ENCODE measurements at places on chromosomes 5 and 9.

DNA sequence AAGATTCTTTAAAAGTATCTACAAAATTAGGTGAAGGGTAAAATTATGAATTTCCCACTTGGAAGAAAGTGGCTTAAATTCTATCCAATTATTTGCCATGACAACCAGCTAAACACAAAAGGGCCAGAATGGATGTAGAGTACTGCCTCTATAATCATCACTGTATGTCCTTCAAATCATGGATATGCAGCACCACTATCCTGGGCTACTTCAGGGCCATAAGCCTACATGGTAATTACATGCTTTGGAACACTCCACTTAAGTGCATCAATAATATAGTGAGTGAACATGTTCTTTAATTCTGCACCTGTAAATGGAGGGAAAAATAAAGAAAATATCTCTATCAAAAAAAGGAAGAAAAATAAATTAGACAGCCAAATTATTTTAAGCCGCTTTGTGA is 575.2 kb downstream of the ISL1 start:
- DNase-seq: no peak

DNA sequence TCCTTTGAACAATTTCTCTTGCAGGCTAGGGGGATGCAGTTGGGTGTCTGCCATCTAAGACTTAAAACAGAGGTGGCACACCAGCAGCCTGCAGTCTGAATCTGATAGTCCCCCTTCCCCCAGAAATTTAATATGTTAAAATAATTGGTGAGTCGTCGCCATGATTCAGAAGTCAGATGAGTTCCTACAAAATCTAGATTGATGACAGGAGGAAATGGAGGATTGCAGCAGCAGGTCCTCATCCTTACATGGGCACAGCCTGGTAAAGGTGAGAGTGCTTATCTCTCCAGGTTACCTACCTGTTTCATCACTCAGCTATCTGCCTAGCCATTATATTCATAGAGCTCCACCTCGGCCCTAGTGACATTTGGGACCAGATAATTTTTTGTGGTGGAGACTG is 112.3 kb downstream of the PCSK1 start:
- no peak for DNase-seq

DNA sequence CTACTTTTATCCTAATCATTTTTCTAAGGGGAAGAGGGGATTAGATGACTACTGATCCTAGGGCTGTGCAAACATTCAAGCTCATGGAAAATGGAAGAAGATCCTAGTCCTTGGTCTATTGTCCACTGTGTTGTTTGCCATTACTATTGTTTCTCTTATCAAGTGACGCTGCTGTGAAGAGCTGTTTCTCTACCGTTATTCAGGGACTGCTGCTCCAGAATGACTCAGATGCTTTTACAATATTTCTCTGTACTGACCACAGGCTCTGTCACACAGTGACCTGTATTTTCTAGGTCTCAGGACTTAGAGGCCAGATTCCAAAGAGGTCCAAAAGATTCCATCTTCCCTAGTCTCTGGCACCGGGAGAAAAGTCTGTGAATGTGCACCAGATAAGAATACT is 159.5 kb upstream of the CHD1 start:
- no peak for DNase-seq

GRCh38 chr5:179964015-179964414 is 56.3 kb upstream of the TBC1D9B start:
- DNase-seq: no peak

- DNase-seq: no peak
These were observed 343.2 kb upstream of the DAP start for GRCh38 chr5:11104210-11104609.

GRCh38 chr5:151680944-151681427 is 5.7 kb downstream of the SPARC start:
- no peak for DNase-seq

DNA sequence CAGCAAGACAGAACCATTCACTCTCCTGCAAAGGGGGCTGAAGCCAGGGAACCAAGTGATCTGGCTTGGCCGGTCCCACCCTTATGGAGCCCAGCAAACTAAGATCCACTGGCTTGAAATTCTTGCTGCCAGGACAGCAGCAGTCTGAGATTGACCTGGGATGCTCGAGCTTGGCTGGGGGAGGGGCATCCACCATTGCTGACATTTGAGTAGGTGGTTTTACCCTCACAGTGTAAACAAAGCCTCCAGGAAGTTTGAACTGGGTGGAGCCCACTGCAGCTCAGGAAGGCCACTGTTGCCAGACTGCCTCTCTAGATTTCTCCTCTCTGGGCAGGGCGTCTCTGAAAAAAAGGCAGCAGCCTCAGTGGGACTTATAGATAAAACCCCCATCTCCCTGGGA is 60.5 kb downstream of the TNFSF8 start:
- DNase-seq: no peak

DNA sequence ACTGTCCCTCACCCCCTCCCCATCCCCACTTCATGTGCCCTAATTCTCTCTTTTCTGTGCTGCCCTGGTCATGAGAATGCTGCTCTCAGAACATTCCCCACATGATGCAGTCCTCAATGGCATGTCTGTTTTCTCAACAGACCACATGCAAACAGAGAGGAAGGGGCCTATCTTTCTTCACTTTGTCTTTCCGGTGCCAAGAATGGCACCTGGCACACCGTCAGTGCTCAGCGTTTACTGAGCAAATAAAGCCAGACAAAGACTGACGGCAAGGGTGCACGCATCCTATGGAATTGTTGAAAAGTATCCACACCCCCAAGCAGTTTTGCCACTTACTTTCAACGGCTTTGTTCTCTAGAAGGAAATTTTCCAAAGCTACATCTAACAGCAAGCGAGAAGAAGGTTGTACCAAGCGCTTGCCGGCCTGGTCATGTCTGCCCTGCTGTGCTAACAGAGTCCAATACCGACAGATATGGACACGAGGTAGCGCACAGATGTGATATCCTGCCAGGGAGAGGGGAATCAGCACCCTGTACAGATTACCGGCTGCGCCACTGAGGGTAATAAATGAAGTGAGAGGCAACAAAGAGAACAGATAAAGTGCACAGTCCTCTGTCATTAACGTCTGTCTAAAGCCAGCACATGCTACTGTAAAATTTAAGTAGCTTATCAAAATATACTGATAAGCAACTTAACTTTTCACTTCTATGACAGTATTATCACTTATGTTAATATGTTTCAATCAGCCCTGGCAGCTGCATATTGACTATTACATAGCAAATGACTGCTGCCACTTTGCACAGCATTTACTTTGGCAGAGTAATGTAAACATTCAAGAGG is 251.7 kb downstream of the DENND1A start:
- DNase-seq: no peak

DNA sequence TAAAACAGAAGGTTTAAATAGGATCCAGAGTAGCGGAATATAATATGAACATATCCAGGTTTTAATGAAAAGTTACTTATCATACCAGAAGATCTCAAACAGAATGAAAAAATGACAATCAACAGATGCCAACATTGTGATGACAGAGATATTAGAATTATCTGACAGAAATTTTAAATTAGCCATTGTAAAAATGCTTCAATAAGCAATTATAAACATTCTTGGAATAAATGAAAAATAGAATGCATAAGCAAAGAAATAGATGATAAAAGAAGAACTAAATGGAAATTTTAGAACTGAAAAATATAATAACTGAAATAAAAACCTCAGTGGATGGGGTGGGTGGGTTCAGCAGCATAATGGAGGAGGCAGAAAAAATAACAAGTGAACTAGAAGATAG is 37.2 kb downstream of the ZMAT2 start:
- DNase-seq: no peak

DNA sequence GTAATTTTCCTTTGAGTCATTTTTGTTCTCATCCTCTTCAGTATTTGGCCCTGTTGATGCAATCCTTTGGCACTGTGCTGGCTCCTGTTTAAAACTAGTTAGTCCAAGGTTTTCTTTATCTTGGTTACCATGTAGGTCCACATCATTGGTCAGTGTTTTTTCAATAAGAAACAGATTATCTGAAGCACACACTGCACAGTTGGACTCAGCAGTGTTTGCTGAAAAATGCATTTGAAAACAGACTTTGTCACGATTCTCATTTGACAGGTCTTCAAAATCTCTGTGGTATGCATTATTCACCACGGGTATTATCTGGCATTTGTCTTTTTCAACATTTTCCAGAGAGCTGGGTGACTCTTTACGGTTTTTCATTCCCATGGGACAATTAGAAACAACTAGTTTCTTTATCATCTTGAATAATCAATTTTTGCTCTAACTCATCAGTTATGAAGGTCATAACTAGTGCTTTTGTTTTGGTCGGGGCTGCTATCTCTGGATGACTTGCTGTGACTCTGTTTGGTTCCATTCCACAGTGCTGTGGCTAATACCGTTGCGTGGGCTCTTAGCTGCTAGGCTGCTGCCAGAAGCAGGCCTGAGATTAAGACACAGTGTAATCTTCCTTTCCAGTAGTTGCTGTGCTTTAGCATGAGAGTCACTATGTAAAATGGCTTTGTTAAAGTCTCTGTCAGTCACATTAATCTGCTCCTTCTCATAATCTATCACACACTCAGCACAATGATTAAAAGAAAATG is 36.2 kb downstream of the NUDT12 start:
- DNase-seq: no peak

- DNase-seq: no peak
These were observed 13.9 kb upstream of the OSMR start for GRCh38 chr5:38831909-38832308.

DNA sequence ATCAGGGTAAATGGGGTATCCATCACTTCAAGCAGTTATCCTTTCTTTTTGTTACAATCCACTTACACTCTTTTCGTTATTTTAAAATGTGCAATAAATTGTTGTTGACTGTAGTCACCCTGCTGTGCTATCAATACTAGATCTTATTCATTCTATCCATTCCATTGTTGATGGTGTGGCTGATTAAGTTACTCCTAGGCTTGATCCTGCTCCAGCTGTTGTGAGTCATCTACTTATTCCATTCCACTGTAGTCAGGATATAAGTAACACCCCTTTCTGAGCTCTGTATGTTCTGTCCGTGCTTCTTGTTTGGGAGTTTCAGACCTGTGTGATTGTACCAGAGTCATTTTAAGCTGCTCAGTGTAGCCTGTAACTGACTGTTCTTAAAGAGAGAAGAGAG is 122.5 kb upstream of the RUSC2 start:
- DNase-seq: peak; percentile 9

DNA sequence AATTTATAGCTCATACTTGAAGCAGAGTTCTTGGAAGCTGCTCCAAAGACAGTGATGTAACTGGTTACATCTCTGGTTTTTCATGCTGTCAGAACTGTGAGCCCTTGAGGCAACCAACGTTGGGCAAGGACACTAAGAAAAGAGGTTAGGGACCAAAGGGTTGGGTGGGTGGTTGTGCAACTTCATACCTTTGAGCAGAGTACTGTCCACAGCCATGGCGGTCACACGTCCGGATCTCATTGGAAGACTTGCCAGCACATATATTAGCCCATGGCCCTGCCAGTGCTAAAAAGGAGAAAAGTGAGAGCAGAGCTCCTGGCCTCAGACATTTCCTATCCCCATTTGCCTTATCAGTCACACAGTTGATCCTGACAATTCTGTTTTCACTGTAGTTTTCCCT is 2.1 kb downstream of the LECT2 start:
- DNase-seq: no peak

GRCh38 chr9:9182431-9182830 is 1382.9 kb upstream of the DMAC1 start:
- DNase-seq: no peak

DNA sequence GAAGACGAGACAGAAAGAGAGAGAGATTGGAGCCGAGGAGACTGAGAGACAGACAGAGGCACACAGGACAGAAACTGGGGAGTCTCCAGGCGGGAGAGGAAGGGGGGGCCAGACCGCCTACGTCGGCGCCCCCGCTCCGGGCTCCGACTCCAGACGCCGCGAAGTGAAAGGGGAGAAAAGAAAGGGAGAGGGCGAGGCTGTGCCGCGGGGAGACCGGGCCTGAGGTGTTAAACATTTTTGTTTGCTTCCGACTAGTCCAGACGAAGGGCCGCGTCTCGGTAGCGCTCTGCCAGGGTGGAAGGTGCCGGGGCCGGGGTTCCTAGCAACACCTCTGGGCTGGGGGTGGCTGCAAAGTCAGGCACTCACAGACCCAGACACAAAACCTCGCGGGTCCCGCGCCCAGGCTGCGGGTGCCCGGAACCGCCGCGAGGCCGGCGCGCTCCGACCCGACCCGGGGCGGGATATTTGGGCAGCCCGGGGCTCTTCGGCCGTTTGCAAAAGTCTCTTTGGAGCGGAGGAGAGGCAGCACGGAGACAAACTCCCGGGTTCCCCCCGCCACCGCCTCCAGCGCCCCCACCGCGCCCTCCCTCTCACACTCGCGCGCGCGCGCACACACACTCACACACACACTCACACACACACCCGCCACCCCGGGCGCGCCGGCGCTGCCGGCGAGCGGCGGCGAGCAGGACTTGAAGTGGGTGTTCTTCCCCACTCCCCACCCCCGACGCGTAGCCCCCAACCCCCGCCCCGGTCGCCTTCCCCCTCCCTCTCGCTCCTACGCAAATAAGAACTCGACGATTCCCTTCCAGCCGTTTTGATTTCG is 626 bp upstream of the FST start:
- DNase-seq: peak; percentile 35

- DNase-seq: no peak
These were observed 5.3 kb upstream of the SUSD1 start for GRCh38 chr9:112180387-112180881.

- peak; percentile 56 for DNase-seq
These were observed at the start of gene RABL6 for GRCh38 chr9:136807281-136808074. Gene RABL6 (plus strand): TSS chr9:136807948. CDS start chr9:136808197, 249 bp downstream.

- no peak for DNase-seq
These were observed 5.0 kb downstream of the MED7 start for GRCh38 chr5:157137691-157138090.

DNA sequence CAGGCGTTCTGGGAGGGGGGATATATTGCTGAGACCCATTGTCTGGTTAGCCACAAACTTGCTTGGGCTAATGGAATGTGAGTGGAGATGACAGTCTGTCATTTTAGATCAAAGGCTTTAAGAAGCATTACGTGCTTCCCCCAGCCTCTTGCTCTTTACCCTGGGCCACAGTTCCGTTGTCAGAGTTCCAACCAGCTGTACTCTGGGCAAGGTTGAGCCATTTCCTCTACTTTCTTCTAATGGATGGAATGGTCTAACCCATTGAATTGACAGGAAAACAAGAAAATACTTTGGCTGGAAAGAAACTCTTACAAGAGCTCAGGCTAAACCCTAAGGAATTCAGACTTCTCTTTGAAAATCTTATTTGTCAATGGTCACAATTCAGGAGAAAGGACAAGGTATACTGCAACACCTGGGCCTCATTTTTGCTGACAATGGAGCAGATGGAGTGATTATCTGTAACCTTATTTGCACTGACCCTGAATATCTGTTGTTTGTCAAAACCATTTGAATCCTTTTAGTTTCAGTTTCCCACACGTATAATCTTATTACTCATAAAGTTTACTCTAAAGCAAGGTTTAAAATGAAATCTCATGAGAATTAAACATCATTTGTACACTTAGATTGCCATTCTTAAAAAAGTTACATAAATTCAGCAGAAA is 231.4 kb downstream of the PDE4D start:
- no peak for DNase-seq

- DNase-seq: no peak
These were observed 215.3 kb downstream of the NFIB start for GRCh38 chr9:14098486-14099180.

GRCh38 chr9:4987961-4988421 is 2.9 kb downstream of the JAK2 start:
- peak; percentile 14 for DNase-seq

- no peak for DNase-seq
These were observed 100.0 kb upstream of the PLCXD3 start for GRCh38 chr5:41610386-41610785.

- no peak for DNase-seq
These were observed 63.8 kb downstream of the PBX3 start for GRCh38 chr9:125811002-125811401.

GRCh38 chr5:4777435-4777834 is 362.7 kb upstream of the ADAMTS16 start:
- no peak for DNase-seq

- no peak for DNase-seq
These were observed 57.2 kb downstream of the SMIM23 start for GRCh38 chr5:171842777-171843328.
